ENCODE measurements at places on chromosomes 1 and 21. TPM values are rescaled to one million over a fixed set of nuclear protein-coding genes. Genes with fewer than 3 reads are reported as not detected.

DNA sequence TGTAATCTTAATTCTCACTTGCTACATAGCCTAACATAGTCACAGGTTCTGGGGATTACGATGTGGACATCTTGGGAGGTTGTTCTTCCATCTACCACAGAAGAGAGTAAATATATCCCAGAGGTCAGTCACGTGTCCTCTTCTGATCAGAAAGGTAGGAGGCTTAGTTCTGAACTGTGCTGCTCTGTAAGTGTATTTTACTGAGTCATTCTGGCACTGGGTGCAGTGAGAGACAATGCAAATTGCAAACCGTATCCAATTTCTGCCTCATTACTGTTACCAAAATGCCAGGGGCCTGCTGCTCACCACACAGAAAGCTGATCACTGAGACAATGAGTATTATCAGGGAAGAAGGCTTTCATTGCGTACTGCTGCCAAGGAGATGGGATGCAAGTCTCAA is 104.0 kb downstream of the GABPA start:
- H3K36me3 ChIP-seq, result no peaks in the 10 kb centered on the region
- no peaks in the 10 kb centered on the region for H3K4me1 ChIP-seq
- no peak overlapping the region for H3K27ac ChIP-seq
- no peak for DNase-seq

- H3K4me3 ChIP-seq, result no peak overlapping the region
- no peaks in the 10 kb centered on the region for H3K4me1 ChIP-seq
- no peak for DNase-seq
- H3K27ac ChIP-seq, result no peak overlapping the region
- no peaks in the 10 kb centered on the region for H3K27me3 ChIP-seq
- no peaks in the 10 kb centered on the region for H3K36me3 ChIP-seq
These were observed 16.7 kb downstream of the LRRC3 start for GRCh38 chr21:44471996-44472395.

DNA sequence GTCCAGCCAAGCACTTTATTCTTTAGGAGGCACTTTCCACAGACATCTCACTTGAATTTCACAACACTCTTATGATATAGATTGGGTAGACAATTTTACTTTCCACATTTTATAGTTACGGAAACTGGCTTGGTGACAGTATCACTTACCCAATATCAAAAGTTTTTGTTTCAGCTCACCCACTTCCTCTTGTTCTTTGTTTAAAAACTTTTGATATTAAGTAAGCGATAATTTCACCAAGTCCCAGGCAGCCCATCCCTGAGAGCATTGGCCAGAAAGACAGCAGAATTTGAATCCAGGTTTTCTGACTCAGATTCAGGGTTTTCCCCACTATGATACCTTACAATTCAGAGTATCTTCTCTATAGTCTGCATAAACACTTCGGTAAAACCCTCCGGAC is 60.0 kb downstream of the LRIG2 start:
- peak overlapping the region; percentile 78 for H3K27ac ChIP-seq
- peaks cover 22% of the 10 kb centered on the region for H3K36me3 ChIP-seq
- H3K27me3 ChIP-seq, result no peaks in the 10 kb centered on the region
- no peak overlapping the region for H3K4me3 ChIP-seq

GRCh38 chr1:21065851-21066250 is 110.8 kb downstream of the EIF4G3 start:
- no peaks in the 10 kb centered on the region for H3K27me3 ChIP-seq
- no peaks in the 10 kb centered on the region for H3K4me1 ChIP-seq
- no peak for DNase-seq
- no peak overlapping the region for H3K27ac ChIP-seq

- H3K36me3 ChIP-seq, result no peaks in the 10 kb centered on the region
- DNase-seq, result peak; percentile 34
- H3K4me3 ChIP-seq, result no peak overlapping the region
- no peak overlapping the region for H3K27ac ChIP-seq
- H3K4me1 ChIP-seq, result peaks cover 2% of the 10 kb centered on the region
These were observed 8.7 kb downstream of the PLEKHA6 start for GRCh38 chr1:204350857-204351573.

GRCh38 chr1:240352769-240353168 is 259.2 kb downstream of the GREM2 start:
- no peaks in the 10 kb centered on the region for H3K27me3 ChIP-seq
- H3K4me3 ChIP-seq, result no peak overlapping the region
- no peak for DNase-seq
- H3K36me3 ChIP-seq, result no peaks in the 10 kb centered on the region
- H3K4me1 ChIP-seq, result no peaks in the 10 kb centered on the region
- no peak overlapping the region for H3K27ac ChIP-seq

DNA sequence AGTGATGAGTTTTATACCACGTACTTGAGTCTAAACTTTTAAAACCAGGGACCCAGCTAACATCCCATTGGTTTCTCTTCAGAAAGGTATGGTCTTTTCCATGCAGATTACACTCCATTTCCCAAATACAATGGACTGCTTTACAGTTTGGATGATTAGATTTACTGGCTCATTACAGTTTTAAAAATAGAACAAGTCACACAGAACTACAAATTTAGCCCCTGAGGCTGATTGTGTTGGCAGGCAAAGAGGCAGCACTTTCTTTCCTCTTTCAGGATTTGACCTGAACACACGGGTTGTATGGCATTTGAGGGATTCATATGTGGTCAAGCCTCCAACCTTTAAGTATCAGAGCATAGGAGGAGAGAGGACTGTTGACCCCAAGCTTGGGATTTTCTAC is 21.8 kb upstream of the VTCN1 start:
- H3K4me3 ChIP-seq, result no peak overlapping the region
- no peaks in the 10 kb centered on the region for H3K36me3 ChIP-seq
- H3K4me1 ChIP-seq, result no peaks in the 10 kb centered on the region
- peaks cover 11% of the 10 kb centered on the region for H3K27me3 ChIP-seq
- H3K27ac ChIP-seq, result no peak overlapping the region

DNA sequence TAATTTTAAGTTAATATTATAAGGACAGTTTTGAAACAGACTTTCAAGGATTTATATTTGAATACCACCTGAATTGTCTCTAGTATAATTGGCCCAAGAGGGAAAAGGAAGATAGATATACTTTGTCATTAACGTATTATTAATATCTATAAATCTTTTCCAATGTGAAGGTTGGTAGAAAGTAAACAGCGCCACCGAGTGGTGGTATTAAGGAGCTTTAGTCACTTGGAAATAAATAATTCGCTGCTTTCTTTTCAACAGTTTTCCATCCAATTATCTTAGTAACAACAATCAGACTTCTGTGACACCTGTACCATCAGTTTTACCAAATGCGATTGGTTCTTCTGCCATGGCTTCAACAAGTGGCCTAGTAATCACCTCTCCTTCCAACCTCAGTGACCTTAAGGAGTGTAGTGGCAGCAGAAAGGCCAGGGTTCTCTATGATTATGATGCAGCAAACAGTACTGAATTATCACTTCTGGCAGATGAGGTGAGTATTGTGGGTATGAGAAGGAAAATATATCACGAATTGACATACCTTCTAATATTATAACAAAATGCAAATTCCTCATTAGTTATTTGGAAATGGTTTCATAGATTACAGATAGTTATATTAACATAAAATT is 37.7 kb downstream of the SH3GLB1 start:
- peaks cover 22% of the 10 kb centered on the region for H3K36me3 ChIP-seq
- DNase-seq, result peak; percentile 58
- H3K4me1 ChIP-seq, result no peaks in the 10 kb centered on the region
- H3K4me3 ChIP-seq, result no peak overlapping the region
- no peak overlapping the region for H3K27ac ChIP-seq

The CRYBG2 gene
- 4.5 TPM for total RNA-seq

The MIXL1 gene
- total RNA-seq, result not detected

The ZNF697 gene
- 0.38 TPM for total RNA-seq

Measured in activated CD8-positive, alpha-beta T cell treated with anti-CD3 and anti-CD28 coated beads for 36 hours (primary cell).